ENCODE measurements at places on chromosomes 4 and X.
A peak's percentile ranks its signal among the peaks of the same experiment; 100 is the strongest.

- DNase-seq: no peak
Measured at GRCh38 chr4:47012676-47013075, 18.7 kb upstream of the GABRB1 start.

DNA sequence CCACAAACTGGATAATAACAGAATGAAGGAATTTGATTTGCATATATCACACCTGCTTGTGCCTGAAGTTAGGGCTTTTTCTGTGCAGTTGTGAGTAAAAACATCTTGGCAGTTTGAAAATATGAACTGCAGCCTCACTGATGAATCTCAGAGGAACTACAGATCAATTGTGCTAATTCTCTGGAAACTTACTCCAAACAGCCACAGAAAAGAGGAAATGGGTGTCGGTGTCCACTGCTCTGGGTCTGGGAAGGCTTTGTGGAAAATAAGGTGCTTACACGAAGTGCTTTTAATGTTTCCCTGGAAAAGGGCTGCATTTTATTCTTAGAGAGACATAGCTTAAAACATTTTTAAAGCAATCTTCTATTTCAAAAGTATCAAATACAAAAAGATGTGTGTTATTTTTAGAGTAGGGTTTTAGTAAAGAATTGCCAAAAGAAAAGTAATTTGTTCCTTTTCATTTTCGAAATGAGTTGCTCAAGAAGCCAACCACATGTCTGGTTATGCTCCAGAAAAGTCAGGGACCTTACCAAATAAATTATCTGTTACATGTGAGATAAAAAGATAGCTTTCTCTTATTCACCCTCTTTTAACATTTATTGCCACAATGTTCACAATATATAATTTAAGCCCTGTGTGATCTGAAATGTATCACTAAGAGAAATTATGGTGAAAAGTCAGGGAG lies 240.1 kb downstream of the FRAS1 start:
- DNase-seq: no peak

- no peak for DNase-seq
Measured at GRCh38 chr4:174281182-174281737, 2.2 kb downstream of the FBXO8 start.

GRCh38 chr4:6377626-6378492 lies 94.6 kb downstream of the PPP2R2C start:
- DNase-seq: no peak

DNA sequence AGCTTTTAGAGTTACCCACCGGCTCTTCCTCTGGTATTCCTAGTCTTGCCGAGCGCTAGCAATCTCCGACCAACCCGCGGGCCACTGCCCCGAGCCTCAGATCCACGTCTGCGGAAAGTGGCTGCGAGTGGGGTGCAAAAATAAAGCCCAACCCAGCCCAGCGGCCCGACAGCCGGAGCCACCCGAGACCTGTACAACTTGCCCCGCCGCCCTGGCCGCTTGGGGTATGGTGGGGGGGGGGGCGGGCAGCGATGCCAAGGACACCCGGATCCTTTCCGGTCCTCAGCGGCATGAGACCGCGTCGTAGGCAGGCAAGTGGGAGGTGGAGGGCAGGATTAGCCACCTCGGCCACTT lies 1.6 kb downstream of the SLITRK4 start:
- DNase-seq: no peak

GRCh38 chr4:2251795-2252529 lies 9.9 kb downstream of the MXD4 start:
- peak; percentile 70 for DNase-seq

- DNase-seq: no peak
Measured at GRCh38 chr4:94354474-94354896, 11.8 kb upstream of the HPGDS start.

- DNase-seq: no peak
Measured at GRCh38 chrX:12955882-12956703, 18.8 kb upstream of the TMSB4X start.

- no peak for DNase-seq
Measured at GRCh38 chrX:154805696-154806091, 409 bp upstream of the MPP1 start.
